Activated T-cell treated with anti-CD3 and anti-CD28 coated beads for 1 hour (primary cell): ENCODE measurements at places on chromosomes 3 and 15.

GRCh38 chr15:90691369-90691768, 25.8 kb upstream of the BLM start:
- DNase-seq, result no peak

DNA sequence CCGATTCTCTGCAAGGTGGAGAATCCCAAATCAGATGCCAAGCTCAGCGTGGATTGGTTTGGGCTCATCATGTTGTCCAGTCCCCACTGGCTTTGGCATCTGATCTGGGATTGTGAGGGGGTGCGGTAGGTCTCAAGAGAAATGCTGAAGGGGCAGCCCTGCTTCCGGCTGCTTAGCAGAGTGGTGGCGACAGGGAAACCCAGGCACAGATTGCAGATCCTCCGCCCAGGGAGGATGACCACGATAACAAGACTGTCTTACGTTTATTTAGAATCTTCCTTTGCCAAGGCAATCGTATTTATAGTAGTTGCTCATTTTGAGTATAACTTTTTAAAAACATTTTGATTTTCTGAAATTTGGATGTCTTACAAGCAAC, 61.1 kb downstream of the SLC12A8 start:
- DNase-seq, result no peak

DNA sequence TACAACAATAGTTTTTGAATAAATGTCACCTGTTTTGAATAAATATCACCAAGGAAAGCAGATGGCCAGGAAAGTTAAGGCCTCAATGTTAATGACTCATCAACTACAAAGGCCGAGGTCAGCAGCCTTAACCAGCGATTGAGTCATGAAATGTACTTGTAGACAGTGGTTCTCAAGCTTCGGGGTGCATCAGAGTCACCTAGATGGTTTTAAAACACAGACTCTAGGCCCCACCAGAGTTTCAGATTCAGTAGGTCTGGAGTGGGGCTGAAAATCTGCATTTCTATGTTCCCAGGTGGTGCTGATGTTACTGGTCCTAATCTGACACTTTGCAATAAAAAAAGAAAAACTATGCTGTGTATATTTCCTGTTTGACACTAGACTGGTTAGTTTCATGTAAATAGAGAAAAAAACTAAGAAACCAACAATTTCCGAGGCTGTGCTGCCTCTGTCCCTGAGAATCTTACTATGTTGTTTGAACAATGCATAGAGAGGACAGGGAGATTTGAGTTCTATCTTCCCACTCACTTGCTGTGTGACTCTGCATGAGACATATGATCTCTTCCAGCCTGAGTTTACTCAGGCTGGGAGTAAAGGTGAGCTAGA, 9.8 kb downstream of the RAB27A start:
- DNase-seq, result no peak

DNA sequence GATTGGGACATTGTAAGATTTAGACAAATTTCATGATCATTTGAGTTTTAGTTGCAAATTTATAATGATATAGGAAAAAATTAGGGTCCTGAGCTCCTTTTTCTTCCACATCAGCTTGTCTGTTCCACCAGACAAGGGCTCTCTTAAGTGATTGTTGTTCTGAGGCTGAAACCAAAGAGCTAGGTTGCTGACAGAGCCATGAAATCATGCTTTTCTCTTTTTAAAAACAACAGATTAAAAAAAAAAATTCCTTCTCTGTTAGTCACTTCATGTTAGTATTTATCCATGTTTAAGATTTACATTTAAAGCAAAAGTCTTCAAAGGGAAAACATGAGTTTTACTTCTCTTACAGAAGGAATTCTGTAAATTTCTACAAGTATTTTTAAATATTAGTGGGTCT, 56.8 kb downstream of the ATP2C1 start:
- no peak for DNase-seq

DNA sequence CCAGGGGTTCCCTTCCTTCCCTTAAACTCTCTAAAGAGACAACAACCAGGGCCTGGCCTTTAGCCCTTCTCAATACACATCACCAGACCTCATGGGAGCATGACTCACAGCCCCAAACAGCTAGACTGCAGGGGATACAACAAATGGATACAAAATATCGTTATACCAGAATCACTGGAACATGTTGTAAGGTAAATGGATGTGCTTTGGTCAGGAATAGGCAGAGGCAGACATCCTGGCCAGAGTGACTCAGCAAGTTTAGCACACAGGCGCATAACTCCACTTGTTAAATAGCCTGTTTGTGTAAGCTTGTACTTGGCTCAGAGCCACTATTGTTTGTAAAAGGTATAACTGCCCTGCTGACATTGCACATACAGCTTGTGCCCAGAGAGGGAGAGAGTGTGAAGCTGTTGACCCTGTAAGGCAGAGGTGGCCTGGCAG, 18.3 kb downstream of the TMED3 start:
- no peak for DNase-seq
